ENCODE measurements at places on chromosomes 4 and X.
A peak's percentile ranks its signal among the peaks of the same experiment; 100 is the strongest.

DNA sequence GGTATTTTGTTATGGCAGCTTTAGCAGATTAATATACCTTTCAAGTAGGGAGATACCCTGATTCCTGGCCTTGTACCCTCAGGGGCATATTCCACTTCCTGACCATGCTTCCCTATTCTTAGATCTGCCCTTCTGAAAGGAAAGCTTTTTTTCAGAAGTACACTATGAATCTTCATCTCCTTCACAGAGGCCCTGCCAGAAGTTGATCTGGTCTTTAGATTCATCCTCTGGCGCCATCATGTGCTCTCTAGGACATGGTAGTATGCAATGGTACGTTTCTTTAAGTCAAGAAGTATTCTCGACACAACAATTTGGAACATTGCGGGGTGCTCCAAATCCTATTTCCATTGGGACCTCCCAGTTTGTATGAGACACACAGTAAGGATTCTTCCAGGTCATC lies 39.6 kb upstream of the DIPK2B start:
- H3K4me3 ChIP-seq = no peak overlapping the region
- H3K27ac ChIP-seq = no peak overlapping the region
- no peak for DNase-seq
- no peaks in the 10 kb centered on the region for H3K27me3 ChIP-seq

- no peak overlapping the region for H3K4me3 ChIP-seq
- DNase-seq = no peak
- no peak overlapping the region for H3K27ac ChIP-seq
- H3K36me3 ChIP-seq = no peaks in the 10 kb centered on the region
Measured at GRCh38 chr4:84875636-84876371, 90.7 kb downstream of the WDFY3 start.

DNA sequence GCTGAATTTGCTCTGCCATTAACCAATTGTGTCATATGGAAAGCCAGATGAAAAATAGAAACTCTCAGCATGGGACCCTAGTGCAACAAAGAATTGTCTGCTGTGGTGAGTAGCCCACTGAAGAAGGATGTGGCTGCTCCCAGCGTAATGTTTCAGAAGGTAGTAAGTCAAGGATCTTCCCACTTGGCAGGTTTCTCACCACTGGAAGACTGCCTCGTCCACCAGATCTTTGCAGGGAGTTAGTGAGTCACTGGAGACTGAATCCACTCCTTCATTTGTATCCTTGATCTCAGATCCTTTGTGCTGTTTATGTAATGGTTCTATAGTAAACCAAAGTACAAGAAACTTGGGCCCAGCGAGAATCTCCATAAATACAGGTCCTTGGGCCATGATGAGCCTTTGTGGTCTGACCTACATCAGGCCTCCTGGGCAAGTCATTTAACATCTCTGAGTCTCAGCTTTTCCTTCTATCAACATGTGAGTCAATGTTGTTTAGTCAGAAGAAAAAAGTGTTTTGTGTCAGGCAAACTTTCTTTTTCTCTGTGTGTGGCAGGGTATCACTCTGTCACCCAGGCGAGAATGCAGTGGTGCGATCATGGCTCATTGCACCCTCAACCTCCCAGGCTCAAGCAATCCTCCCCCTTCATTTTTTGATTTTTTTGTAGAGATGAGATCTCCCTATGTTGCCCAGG lies 78.0 kb upstream of the CCDC160 start:
- peaks cover 3% of the 10 kb centered on the region for H3K4me1 ChIP-seq
- H3K4me3 ChIP-seq = no peak overlapping the region
- no peaks in the 10 kb centered on the region for H3K27me3 ChIP-seq
- peaks cover 3% of the 10 kb centered on the region for H3K36me3 ChIP-seq
- DNase-seq = no peak
- peak overlapping the region; percentile 43 for H3K27ac ChIP-seq

DNA sequence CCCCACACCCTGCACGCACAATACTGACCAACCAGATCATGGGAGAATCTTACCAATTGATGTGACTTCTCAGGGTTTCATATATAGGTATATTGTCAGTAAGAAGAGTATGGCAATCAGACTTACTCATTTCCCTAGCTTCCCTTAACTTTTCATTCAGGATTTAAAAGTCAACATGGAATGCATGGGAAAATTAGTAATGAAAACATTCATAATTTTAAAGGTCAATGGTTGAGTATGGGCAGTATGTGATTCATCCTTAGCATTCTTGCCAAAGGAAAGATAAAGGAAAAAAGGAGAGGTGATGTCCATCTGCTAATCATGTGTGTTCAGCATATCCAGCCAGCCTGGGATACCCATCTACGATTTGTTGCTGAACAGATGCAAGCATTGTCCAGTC lies 4.0 kb downstream of the DIPK2B start:
- no peak overlapping the region for H3K27ac ChIP-seq
- H3K36me3 ChIP-seq = no peaks in the 10 kb centered on the region
- no peaks in the 10 kb centered on the region for H3K4me1 ChIP-seq
- DNase-seq = no peak

DNA sequence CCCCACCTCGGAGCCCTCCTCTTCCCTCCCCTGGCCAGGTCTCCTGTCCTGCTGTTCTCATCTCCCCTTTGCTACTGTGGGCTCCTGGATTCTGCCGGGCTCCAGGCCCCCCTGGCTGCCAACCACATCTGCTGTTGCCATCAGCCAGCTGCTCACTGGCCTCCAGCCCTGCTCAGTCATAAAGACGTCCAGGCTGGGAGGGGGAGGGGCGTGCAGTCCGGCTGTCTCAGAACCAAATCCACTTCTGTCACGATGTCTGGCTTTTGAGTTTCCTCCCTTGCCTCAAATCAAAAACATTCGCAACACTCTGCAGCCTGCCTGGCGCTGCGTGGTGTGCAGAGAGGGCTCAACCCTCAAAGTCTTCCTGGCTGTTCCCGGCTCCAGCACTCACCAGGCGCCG lies 7.1 kb downstream of the RASL11B start:
- H3K27me3 ChIP-seq = peaks cover 2% of the 10 kb centered on the region
- no peaks in the 10 kb centered on the region for H3K4me1 ChIP-seq
- no peak overlapping the region for H3K4me3 ChIP-seq
- peaks cover 25% of the 10 kb centered on the region for H3K36me3 ChIP-seq

- DNase-seq = no peak
- H3K27me3 ChIP-seq = no peaks in the 10 kb centered on the region
- H3K36me3 ChIP-seq = peaks cover 10% of the 10 kb centered on the region
- no peak overlapping the region for H3K4me3 ChIP-seq
Measured at GRCh38 chr4:27007507-27007906, 146.9 kb downstream of the STIM2 start.

- H3K36me3 ChIP-seq = no peaks in the 10 kb centered on the region
- DNase-seq = no peak
- H3K27ac ChIP-seq = no peak overlapping the region
- H3K4me3 ChIP-seq = no peak overlapping the region
- no peaks in the 10 kb centered on the region for H3K27me3 ChIP-seq
Measured at GRCh38 chrX:22818061-22818460, 181.7 kb upstream of the DDX53 start.

GRCh38 chr4:7646384-7647061 lies 211.8 kb upstream of the PSAPL1 start:
- H3K27me3 ChIP-seq = peaks cover 46% of the 10 kb centered on the region
- H3K4me3 ChIP-seq = peak overlapping the region; percentile 82
- peak overlapping the region; percentile 98 for H3K27ac ChIP-seq
- H3K36me3 ChIP-seq = peaks cover 4% of the 10 kb centered on the region
- peaks cover 100% of the 10 kb centered on the region for H3K4me1 ChIP-seq

DNA sequence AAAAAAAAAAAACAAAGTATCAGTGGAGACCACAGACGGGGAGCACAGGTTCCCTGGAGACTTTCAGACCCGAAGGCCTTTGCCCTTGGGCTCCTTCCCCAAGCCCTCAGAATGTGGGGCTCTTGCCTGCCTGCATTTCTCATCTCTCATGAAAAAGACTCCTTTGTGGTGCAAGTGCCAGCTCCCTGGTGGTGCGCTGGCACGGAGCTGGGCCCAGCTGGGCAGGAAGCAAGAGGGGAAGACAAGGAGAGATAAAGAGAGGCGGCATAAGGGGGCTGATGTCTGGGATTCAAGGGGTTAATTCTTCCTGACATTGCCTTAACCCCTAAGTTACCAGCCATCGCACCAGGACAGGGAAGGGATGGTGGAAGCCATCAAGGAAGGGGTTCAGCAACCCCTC lies 21.8 kb downstream of the NLGN3 start:
- no peaks in the 10 kb centered on the region for H3K4me1 ChIP-seq
- H3K27ac ChIP-seq = no peak overlapping the region
- no peak for DNase-seq
- peaks cover 3% of the 10 kb centered on the region for H3K36me3 ChIP-seq
- no peak overlapping the region for H3K4me3 ChIP-seq
- peaks cover 4% of the 10 kb centered on the region for H3K27me3 ChIP-seq

DNA sequence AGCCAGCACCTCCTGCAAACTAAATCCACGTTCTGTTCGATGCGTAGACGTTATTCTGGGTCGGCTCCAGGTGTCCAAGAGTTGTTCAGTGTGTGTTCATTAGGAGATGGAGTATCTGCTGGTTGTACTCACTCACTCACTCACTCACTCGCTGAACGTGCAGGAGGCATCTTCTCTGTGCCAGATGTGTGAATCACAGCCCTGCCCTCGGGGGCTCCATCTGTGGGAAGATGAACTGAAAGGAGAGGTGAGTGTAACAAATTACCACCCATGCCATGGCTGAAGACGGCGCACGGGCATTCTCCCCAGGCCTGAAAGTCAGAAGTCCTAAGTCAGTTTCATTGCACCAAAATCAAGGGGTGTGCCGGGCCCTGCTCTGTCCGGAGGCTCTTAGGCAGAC lies 16.1 kb downstream of the NSG1 start:
- peaks cover 3% of the 10 kb centered on the region for H3K27me3 ChIP-seq
- H3K36me3 ChIP-seq = peaks cover 3% of the 10 kb centered on the region
- no peaks in the 10 kb centered on the region for H3K4me1 ChIP-seq
- no peak for DNase-seq

- no peak overlapping the region for H3K4me3 ChIP-seq
- DNase-seq = no peak
- H3K4me1 ChIP-seq = no peaks in the 10 kb centered on the region
- no peaks in the 10 kb centered on the region for H3K36me3 ChIP-seq
- peaks cover 5% of the 10 kb centered on the region for H3K27me3 ChIP-seq
Measured at GRCh38 chrX:104435249-104435648, 130.8 kb upstream of the IL1RAPL2 start.

DNA sequence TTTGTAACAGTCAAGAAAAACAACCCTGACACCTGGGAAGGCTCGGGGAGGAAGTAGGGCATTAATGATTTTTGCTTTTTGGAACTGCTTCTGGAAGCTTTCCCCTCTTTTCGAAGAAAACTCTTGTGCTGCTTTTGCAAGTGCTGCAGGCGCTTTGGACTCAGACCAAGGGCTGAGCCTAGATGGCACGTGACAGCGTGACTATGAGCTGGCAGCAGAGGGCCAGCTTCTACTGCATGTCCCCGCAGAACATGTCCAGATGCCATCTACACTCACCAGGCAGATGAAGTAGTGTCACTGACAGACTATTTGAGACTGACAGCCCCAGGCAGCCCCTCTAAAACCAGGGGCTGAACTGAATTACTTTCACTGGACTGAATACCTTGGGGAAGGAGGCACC lies 6.2 kb downstream of the NR0B1 start:
- no peaks in the 10 kb centered on the region for H3K36me3 ChIP-seq
- peaks cover 5% of the 10 kb centered on the region for H3K27me3 ChIP-seq
- H3K4me1 ChIP-seq = no peaks in the 10 kb centered on the region
- no peak for DNase-seq

DNA sequence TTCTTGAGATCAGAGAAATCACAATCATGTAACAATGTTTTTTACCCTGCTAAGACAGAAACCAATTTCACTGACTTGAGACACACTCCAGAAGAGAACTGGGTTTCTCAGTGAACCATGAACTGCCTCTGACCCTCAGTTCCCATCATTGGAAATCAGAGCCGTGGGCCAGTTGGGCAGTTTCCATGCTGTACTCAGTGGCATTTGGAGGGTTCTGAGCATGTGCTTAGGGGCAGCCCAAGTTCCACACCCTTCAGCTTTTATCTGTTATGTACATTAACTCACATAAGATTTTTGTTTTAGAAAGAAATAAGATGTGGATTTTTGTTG lies 77.9 kb downstream of the BTC start:
- no peaks in the 10 kb centered on the region for H3K27me3 ChIP-seq
- no peaks in the 10 kb centered on the region for H3K4me1 ChIP-seq
- no peak for DNase-seq
- no peaks in the 10 kb centered on the region for H3K36me3 ChIP-seq
- H3K4me3 ChIP-seq = no peak overlapping the region

GRCh38 chr4:142984871-142985585 lies 138.9 kb upstream of the INPP4B start:
- no peak overlapping the region for H3K4me3 ChIP-seq
- H3K27me3 ChIP-seq = peaks cover 2% of the 10 kb centered on the region
- no peaks in the 10 kb centered on the region for H3K4me1 ChIP-seq
- H3K27ac ChIP-seq = no peak overlapping the region

DNA sequence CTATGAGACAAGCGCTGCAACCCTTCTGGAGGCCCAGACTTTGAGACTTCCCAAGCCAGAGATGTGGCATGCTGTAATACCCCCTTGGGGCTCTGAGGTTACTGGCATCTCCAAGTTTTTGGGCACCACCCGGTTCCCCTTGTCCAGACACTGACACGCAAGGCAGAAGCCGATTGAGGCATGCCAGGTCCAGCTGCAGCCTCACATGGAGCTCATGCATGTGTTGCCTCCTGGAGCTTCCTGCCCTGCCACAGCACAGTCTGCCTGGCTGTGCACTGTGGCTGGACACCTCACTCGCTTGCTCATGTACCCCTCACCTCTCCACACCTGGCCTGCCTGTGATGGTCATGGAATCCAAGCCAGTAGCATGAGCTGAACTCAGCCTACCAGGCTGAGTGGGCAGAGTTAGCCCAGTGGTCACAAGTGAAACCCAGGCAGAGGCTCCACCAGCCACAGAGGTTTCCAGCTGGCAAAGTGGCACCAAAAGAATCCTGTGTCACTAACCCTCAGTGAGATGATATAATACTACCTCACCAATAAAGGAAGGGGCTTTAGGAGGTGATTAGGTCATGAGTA lies 789.2 kb upstream of the INTU start:
- no peaks in the 10 kb centered on the region for H3K27me3 ChIP-seq
- H3K4me3 ChIP-seq = no peak overlapping the region
- H3K4me1 ChIP-seq = no peaks in the 10 kb centered on the region
- H3K36me3 ChIP-seq = peaks cover 4% of the 10 kb centered on the region
- no peak overlapping the region for H3K27ac ChIP-seq

GRCh38 chrX:32867781-32868523 lies 343.4 kb downstream of the DMD start:
- no peak overlapping the region for H3K27ac ChIP-seq
- H3K36me3 ChIP-seq = no peaks in the 10 kb centered on the region
- no peaks in the 10 kb centered on the region for H3K4me1 ChIP-seq
- H3K27me3 ChIP-seq = no peaks in the 10 kb centered on the region

Measured in immature natural killer cell (primary cell).